ENCODE measurements at places on chromosomes 3 and 15.

GRCh38 chr15:42332331-42332730 is 27.0 kb upstream of the CAPN3 start:
- DNase-seq: no peak

DNA sequence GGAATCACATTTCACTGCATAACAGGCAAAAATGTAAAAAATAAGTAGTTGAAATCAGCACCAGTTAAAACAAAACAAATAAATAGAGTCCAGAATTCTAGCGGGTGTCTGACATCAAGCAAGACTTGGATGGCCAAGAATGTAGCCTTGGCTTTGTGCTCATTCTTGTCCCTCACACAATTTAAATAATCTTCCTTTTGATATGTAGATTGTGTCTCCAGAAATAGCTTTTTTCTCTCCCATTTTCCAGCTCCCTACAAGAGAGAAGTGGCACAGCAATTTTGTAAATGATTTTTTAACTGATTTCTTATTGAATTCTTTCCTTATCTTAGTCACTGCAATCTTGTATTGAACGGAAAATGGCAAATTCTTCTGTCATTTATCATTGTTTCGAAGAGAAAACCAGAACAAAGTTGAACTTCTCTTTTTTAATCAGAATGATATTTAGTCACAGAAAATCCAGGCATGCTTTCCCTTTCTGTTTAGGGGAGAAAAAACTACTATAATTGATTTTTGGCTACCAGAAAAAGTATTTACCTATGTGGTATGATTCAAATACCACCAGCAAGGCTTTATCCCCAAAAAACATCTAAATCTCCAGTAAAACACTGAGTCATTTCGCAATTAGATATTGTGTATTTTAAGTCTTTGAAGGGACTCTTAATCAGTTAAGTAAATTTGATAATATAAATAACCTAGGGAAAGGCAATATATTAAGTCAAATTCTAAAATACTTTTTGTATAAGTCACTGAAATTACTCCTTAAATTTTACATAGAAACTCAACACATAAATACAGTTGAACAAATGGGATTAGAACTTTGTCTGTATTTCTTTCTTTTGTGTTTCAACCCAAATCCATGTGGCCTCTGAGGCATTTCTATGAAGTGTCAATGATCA is 481.7 kb downstream of the GBE1 start:
- DNase-seq: no peak

GRCh38 chr3:194983121-194983520 is 287.8 kb downstream of the XXYLT1 start:
- no peak for DNase-seq

DNA sequence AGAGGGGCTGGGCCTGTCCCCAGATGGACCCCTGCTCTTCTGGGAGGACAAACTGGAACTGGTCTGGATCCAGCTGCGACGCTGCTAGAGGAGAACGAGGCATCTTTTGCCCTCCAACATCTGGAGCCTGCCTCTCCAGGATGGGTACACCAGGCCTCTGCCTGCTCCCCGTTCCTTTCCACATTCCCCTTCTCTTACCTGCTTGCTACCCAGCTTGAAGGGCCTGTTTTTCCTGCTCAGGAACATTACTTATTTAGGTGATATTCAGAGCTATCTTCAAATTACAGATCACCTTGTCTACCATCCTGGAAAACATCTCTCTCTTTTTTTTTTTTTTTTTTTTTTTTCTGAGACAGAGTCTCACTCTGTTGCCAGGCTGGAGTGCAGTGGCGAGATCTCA is 64.0 kb downstream of the CHRD start:
- no peak for DNase-seq

- no peak for DNase-seq
These were observed 8.5 kb downstream of the SNRPA1 start for GRCh38 chr15:101286471-101287114.

DNA sequence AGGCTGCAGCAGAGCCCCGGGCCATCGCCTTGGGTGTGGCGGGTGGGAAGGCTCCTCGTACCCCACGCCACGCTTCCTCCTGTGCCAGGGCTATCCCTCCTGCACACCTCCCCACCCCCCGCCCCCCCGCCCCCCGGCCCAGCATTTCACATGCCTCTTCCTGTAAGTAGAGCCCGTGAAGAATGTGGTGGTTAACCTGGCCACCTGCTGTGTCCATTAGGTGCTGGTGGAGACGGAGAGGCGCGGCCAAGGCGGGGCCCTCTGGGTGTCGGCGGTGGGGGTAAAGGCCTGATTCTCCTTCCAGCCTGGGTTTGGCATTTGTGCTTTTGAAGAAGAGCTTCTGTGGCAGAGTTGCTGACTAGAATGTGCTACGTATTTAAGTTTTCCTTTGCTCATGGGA is 127.8 kb downstream of the CHDH start:
- DNase-seq: no peak

GRCh38 chr3:122314228-122314876 is 10.7 kb upstream of the CSTA start:
- no peak for DNase-seq

DNA sequence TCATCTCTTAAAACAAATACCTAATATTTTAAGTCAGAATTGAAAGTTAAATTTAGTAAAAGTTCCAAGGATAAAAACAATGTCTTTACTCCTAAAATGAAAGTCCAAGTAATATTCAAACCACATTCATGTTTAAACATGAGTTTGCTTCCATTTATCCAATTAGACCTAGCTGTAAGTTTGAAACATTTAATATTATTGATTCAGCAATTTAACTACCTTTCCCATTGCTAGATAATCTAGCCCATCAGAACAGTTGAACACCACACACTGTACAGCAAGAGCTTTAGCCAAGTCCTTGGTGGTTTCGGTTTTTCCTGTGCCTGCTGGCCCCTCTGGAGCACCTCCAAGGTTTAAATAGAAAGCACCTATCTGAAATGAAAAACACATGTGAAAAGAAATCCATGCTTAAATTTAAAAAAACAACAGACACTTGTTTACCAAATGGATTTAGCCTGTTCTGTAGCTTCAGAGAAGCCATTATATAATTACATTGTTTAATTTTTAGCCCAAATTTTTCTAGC is 97.8 kb downstream of the DNAH12 start:
- no peak for DNase-seq

DNA sequence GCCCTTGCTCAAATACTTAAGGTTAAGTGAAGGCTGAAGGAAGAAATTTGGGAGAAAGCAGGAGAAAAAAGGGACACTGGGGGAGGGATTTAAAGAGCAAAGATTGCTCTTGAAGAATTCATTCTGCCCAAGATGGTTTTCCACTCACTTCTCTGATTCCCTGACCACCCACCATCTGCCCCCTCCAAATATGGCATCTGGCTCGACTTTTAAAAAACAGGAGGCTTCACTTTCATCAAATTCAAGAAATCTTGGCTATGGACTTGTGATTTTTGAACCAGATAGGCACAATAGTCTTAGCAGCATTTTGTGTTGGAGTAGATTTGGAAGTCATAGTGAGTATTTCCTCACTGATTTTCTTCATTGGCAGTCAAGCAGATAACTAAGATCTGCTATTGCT is 574.4 kb upstream of the SUCLG2 start:
- DNase-seq: no peak

DNA sequence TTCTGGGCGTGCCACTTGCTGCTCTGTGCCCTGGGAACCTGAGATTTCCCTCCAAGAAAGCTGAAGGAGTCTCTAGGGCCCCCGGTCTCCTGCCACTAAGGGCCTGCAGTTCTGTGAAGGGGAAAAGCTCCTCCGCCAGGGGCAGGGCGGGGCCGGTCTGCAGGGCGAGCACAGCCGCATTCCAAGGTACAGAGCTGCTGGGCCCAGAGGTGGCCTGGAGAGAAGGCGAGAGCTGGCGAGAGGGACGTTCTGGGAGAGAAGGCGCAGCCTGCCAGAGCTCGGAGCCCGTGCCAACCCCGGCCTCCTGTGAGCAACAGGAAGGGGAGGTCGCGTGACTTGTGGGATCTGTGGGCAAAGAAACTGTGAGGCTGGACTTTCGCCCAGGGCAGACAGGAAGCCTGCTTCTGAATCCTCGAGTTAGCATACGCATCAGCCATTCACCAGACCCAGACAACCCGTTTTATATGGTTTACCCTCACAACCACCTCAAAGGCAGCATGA is 500.4 kb downstream of the SHQ1 start:
- DNase-seq: peak; percentile 62

DNA sequence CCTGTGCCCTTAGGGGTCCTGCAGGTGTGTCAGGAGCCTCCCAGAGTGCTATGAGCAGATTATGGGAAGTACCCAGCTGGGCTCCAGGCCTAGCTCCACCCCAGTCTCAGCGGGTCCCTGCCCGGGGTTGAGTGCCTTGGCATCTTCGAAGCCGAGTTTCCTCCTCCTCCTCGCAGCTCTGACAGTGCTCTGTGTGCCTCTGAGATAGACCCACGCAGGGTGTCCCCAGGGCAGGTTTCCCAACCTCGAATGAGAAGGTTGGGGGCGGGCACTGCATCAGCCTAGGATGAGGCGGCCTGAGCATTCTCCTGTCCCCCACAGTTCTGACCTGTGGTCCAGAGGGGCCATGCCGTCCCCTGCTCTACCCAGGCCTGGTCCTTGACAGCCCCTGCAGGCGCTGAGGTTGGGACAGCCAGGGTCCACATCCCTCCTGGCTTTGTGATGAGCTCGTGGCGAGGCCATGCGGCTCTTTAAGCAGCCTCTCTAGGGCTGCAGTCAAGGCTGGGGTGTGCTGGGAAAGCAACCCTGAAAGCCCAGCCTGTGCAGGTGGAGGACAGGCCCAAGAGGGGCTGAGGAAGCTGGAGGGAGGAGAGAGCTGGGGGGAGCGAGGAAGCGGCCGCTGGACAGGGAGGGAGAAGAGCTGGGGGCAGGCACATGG is 20.2 kb upstream of the SKOR1 start:
- DNase-seq: no peak

- no peak for DNase-seq
These were observed 189.8 kb upstream of the CNTN4 start for GRCh38 chr3:1908651-1909445.

DNA sequence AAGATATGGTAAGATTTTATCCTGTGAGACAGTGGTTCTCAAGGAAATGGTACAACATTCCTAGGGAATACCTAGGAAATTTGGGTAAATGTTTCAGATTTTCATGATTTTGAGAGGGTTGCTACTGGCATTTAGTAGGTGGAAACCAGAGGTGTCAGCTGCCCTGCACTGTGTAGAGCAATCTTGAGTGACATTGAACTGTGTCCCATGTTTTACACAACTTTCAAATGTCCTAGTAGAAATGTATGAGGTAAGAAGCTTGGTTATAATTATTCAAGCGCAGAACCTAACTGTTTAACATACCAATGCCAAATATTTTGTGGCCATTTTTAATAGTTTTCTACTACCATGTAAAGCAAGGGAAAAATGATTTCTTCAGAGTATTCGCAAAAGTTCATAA is 120.4 kb downstream of the GADL1 start:
- no peak for DNase-seq

DNA sequence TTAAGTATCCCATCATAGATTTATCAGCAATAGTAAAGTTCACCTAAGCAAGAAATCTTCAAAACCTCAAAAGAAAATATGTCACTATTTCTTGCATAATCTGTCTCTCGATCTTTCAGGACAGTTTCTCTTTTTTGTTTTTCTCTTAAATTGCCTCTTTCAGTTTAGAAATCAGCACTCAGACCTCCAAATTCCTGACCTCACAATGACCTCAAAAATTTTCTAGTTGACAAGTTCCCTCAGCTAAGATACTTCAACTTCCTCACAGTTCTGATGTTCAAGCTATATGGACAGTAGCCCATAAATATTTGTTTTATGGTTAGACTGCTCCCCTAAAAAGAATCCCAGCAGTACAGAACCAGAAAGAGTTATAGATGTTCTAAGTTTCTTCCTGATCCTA is 24.1 kb downstream of the SLC24A5 start:
- DNase-seq: no peak

GRCh38 chr15:70866982-70867641 is 13.2 kb upstream of the LARP6 start:
- DNase-seq: no peak

DNA sequence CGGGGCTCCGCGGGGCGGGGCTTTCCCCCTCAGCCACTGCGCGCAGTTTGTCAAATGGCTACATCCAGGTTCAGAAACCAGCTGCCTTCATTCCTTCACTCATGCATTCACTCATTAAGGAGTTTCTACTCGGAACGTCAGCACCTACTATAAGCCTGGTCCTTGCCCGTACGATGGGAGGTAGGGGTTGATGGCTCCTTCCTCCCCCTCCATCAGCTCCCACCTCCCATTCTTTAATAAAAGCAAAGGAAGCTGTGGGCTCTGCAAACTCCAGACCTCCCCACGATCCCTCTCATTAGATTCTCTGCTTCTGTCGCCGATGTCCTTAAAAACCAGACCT is 267 bp upstream of the CFAP92 start:
- no peak for DNase-seq

DNA sequence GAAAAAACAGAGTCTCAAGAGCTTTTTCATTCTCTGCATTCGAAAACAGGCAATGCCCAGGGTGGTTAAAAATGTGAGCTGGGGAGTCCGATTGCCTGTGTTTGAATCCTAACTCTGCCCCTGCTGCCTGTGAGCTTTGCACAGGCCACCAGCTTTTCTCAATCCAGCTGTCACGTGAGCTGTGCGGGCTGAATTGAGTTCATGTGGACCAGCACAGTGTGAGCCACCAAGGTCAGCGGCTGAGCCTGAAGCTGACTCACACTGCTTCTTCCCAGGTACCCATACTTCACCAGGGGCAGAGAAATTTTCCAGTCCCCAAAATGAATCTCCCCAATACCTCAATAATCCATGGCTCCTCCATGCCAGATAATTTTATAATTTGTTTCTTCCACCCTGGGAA is 64.4 kb upstream of the SLCO3A1 start:
- DNase-seq: no peak

- no peak for DNase-seq
These were observed 18.2 kb upstream of the SKOR1 start for GRCh38 chr15:67807141-67807540.

DNA sequence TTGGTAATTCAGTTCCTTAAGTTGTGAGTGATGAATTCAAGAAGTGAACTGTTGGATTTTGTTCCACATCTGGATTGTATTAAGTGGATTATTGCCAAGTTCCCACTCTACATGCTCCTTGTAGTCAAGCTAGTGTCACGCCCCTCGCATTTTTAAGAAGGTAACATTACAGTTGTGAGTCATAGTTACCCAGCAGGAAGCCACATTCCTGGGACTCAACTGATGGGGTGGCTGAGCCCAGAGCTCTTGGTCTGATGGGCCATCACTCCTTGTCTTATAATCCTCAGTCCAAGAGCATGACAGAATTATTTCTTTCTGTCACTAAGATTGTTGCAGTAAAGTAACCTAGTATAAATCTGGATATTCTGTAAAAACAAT is 102.7 kb downstream of the PTPRG start:
- DNase-seq: no peak

DNA sequence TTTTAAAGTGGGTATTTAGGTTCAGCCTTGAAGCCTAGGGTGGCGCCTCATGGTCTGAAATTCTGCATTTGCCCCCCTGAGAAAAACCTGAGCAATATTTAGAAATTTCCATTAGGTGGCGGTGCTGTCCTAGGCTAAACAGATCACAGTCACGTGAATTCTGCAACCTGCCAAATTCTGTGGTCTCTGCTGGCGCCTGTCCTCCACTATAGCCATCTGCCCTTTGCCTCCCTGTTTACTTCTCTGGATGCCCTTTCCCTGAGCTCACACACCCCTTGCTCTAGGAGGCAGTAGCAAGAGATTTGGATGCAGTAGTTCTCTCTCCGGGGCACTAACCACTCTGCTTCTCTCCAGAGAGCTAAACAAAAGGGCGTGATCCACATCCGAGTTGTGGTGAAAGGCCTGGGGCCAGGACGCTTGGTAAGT is 9.1 kb downstream of the MRPS11 start:
- DNase-seq: no peak

All from stimulated activated CD8-positive, alpha-beta memory T cell treated with anti-CD3 and anti-CD28 coated beads, Interleukin-2, amount 100 ng/mL, for 48 hours (primary cell).